Kidney epithelial cell (primary cell): ENCODE measurements at places on chromosomes 12 and 14. TPM values are rescaled to one million over a fixed set of nuclear protein-coding genes. Genes with fewer than 3 reads are reported as not detected.

Gene BICDL1
- 7.9 and 9.2 TPM in 2 replicates for total RNA-seq

Gene KRT71
- not detected in 2 replicates for total RNA-seq

Gene CISTR
- not detected in 2 replicates for total RNA-seq

Gene ANG
- total RNA-seq = 0.14 and 1.1 TPM in 2 replicates

Gene SPX
- total RNA-seq = 7.5 and 9.4 TPM in 2 replicates

Gene TAS2R43
- total RNA-seq = not detected in 2 replicates

Gene IFI27
- under 0.01 and 1.4 TPM in 2 replicates for total RNA-seq

Gene UBR7
- total RNA-seq = 12.5 and 16.1 TPM in 2 replicates

Gene NPFF
- total RNA-seq = 3.0 TPM in 1 of 2 replicates, not detected in the other

Gene ZFHX2
- total RNA-seq = 2.3 and 2.6 TPM in 2 replicates
